ENCODE measurements at places on chromosomes 4 and X.
A peak's percentile ranks its signal among the peaks of the same experiment; 100 is the strongest.

DNA sequence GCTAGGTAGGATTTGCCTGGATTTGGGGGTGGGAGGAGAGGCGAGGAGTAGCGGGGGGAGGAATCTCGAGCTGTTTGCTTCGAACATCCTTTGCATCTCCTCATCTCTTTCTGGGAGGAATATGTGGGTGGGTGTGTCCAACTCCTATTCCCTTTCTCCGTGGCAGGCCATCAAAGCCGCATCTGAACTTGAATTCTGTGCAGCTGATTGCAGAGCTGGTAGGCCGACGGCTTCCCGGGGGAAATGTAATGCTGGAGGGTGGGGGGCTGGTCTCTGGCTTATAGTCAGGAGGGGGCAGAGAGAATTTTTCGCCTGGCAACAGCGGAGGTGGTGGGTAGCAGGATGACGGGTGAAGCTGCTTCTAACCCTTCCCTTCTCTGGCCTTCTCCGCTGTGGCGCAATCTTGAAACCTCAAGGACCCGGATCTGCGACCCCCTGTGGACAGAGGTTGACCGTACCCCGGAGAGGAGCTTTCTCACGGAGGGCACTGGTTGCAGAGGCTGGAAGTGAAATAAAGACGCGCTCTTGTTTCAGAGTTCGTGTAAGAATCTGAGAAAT lies 628 bp downstream of the ZCCHC12 start:
- DNase-seq = no peak

GRCh38 chrX:538311-538710 lies 92.3 kb upstream of the SHOX start:
- DNase-seq = peak; percentile 59

DNA sequence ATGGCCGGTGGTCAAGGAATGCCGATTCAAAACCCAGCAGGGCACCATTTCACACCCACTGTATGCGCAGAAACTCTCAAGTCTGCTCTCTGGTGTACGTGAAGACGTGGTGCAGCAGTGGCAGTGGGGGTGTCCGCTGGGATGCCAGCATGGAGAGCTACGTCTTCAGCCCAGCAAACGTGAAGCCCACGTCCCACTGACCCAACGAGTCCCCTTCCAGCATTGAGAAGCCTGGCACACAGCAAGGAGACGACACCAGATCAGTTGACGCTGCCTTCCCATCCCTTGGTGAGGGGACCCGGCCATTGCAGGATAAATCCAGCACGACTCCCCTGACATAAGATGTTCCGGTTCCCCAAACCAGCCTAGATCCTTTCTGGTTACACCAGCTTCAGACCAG lies 2.2 kb upstream of the PLXNB3 start:
- DNase-seq = no peak

- DNase-seq = peak; percentile 30
Measured at GRCh38 chr4:1300466-1301455, 11.1 kb downstream of the MAEA start.

GRCh38 chrX:31420302-31420701 lies 348.5 kb upstream of the FTHL17 start:
- DNase-seq = no peak

- no peak for DNase-seq
Measured at GRCh38 chrX:9635368-9635767, 130.3 kb downstream of the GPR143 start.

DNA sequence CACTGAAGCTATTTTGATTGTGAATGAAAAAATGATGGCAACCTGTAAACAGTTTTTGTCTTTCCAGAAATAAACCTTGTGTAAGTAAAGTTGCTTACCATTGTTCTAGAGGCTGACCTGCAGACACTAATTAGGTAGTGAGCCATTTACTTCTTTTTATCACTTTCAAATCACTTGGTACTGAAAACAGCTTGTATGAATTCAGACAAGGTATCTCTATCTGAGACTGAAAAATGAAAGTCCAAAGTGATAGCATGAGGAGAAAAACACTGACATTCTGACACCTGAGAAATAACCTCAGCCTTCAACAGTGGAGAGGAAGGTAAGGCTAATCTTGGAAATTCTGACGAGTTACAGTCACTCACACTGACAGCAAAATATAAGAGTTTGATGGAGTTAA lies 238.8 kb downstream of the GPC3 start:
- DNase-seq = no peak

GRCh38 chr4:178296669-178297068 lies 854.4 kb upstream of the AGA start:
- no peak for DNase-seq

- no peak for DNase-seq
Measured at GRCh38 chrX:65751519-65751918, 84.1 kb downstream of the MSN start.

DNA sequence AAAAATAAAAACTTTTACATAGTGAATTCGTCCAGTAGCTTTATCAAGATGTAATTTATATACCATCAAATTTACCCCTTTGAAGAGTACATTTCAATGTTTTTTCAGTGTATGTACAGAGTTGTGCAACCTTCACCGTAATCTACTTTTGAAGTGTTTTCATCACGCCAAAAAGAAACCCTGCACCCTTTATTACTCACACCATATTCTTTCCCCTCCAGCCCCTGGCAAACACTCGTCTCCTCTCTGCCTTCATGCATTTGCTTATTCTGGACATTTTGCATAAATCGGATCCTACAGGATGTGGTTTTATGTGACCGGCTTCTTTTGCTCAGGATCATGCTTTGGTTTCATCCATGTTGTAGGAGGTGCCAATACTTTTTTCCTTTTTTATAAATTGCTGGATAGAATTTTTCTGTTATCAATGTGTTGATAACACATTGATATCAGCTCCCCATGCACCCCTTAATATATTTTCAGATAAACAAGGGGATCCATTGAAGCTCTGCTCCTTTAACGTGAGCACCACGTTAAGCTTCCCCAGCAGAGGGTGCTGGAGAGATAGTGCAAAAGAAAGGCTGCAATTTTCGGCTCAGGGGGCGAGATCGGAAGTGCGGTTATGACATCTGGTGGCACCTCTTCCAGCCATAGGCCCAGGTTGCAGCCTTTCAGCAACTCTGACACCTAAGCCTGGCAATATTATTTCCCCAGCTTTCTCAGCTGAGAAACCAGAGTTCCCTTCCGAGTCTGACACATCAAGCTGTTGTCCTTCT lies 100.1 kb upstream of the VCX3B start:
- DNase-seq = no peak

GRCh38 chrX:6909396-6909795 lies 238.1 kb upstream of the STS start:
- DNase-seq = no peak

- DNase-seq = no peak
Measured at GRCh38 chrX:54049801-54050200, 5.5 kb upstream of the PHF8 start.

DNA sequence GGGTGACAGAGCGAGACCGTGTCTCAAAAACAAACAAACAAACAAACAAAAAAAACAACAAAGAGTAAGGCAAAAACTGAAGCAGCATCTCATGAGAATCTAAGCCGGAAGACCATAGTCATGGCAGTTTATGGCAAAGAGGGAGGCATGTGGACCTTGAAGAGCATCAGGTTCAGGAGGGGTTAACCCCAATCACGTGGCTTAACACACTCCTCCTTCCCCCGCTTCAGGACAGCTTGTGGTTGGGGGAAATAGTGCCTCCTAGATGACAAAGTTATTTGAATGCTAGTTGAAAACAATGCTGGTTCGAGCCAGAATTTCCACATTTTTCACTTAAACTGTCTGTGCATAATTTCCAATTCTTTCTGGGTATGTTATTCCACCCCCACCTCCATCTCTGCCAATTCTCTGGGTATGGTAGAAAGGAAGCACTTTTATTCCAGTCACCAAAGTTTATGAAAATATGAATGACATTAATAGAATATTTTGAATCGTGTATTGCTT lies 11.7 kb upstream of the MAP7D3 start:
- DNase-seq = no peak
